ENCODE measurements at places on chromosomes 6 and 20.

DNA sequence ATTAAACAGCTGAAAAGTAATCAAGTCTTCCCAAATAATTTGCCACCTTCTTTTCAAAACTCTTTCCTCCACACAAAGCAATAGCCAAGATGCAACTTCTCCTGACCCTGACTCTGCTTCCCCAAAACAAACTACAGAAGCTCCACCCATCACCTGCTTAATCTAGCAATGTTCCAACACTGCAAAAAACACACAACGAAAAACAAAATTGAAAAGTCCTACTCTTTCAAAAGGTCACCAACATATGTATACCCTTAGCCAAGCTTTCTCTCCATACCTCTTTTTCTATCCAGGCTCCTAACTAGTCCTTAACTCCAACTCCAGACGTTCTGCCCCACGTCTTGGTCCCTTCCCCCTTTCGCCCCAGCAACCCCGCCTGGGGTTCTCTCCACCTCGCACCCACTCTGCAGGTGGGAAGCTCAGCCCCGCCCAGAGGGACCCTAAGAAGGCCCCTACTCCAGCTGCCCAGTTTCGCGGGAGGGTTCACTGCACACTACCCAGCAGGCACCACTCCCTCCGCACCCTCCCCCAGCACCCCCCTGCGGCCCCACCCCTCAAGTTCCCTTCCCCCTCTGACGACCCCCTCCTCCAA, 717 bp downstream of the CSNK2A1 start:
- peak; percentile 36 for DNase-seq

GRCh38 chr6:33828764-33829731, 25.2 kb upstream of the MLN start:
- no peak for DNase-seq

DNA sequence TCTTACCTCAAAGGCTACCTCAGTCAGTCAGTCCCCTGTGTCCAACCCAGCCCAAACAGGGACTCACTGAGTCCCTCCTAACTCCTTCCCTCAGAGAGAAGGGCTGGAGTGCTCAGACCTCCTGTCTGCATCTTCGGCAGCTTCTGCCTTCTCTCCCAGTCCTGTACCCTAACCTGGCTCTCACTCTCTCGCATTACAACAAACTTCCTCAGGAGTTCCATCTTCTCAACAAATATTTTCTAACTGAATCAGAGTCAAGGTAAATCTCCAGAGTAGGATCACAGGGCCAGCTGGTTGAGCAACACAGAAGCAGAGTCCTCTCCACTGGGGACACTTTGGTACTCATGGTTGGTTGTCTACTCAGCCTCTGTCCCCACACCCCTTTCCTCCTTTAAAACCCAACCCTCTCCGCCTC, 92.3 kb downstream of the MRPL14 start:
- no peak for DNase-seq

DNA sequence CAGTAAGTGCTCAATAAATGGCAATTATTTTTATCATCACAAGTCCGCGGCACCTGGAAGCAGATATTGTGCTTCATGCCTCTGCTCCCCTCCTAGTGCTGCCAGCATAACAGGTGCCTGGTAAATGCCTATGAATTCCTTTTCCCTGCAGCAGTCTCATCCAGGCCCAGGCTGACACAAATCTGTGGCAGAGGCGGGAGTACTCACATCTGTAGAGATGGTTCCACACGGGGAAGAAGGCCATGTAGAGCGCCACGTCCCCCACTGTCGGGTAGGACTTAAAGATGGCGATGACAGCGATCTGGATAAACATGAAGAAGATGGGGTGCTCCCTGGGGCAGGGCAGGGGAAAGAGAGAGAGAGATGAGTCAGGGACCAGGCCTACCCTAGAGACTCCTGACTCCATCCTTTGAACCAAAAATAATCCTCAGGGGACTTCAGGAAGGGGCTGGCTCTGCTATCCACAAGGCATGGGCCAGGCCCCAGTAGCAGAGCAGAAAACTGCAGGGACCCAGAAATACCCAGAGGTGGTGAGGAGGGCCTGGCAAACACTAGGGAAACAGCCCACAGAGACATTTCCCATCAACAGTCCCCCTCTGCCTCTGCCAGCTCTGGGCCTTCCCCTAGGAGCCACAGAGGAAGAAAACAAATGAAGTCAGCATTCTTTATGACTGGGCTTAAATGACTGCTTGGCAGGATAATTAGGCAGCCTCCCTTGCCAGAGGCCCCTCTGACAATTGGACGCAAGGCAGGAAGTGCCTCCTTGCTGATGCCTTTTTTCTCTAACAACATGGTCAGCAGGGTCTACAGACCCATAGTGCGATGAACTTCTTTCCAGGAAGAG, 23.0 kb downstream of the MAP1LC3A start:
- DNase-seq: no peak

- no peak for DNase-seq
Observed at GRCh38 chr6:11485271-11485670, 52.3 kb upstream of the TMEM170B start.

- no peak for DNase-seq
Observed at GRCh38 chr6:159988983-159989454, 20.1 kb downstream of the IGF2R start.

- no peak for DNase-seq
Observed at GRCh38 chr6:149334682-149335160, 17.2 kb downstream of the TAB2 start.

GRCh38 chr6:3239110-3239830, 11.8 kb upstream of the TUBB2B start:
- no peak for DNase-seq

DNA sequence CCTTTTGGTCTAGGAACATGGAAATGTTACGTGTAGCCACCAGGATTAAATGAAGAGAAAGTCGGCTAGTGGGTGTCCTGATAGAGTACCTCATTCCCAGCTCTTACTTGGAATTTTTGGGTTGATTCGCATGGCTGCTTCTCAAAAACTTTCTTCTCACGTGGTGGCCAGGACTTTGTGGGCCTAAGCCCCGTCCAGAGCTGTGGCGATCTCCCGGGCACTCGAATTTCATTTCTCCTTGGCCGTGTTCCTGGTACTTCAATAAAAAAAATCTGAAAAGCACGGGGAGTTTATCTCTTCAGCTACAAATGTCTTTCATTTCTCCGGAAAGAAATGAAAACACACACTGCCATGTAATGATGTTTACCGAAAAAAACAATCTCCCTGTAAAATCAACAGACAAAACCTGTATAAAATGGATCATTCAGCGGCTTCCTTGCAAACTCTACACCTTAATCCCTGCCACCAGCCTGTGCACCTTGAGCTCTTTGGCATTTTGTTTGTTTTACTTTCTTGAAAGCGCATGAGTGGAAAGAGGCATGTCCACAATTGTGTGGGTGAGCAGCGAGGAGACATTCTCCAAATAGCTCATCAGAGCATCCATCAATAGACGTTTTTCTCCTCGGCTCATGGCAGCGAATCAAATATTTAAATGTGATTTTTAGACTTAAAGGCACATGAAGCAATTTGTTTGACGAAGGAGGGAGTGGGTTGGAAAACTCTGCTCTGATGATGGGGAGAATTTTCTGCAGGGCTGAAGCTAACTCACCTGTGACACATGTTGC, 173.1 kb downstream of the TFAP2C start:
- DNase-seq: no peak

- peak; percentile 85 for DNase-seq
Observed at GRCh38 chr6:34888874-34889555, at the start of gene ANKS1A. Gene ANKS1A (plus strand): TSS chr6:34889255. CDS start chr6:34889403, 148 bp downstream.

DNA sequence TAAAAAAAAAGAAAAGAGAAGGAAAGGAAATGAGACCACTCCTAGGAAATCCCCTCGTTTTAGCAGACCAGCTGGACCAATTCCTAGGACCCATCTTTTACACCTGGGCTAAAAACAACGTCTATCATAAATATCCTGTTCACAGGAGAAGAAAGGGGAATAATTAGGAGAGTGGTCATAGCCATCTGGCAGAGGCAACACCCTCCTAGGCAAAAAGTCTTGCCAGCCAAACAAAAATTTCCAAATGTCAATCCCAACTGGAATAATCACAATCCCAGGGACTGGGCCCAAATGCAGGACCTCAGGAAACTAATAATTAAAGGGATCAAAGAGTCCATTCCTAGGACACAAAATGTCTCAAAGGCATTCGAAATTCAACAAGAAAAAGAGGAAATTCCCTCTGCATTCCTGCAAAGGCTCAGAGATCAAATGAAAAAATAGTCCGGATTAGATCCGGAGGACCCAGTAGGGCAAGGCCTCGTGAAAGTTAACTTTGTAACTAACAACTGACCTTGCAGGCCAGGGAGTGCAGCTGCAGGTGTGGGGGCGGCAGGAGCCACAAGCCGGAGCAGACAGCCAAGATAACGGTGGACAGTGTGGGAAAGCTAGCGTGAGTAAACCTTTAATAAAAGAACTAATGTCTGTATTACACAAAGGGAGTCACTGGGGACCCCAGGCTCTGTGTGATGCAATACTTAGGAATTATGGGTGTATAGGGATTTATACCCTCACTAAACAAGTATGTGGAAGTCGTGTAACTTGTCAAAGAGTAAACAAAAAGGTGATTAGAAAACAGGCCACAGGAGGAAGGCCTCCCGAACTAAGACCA, 11.7 kb downstream of the LCA5 start:
- no peak for DNase-seq

DNA sequence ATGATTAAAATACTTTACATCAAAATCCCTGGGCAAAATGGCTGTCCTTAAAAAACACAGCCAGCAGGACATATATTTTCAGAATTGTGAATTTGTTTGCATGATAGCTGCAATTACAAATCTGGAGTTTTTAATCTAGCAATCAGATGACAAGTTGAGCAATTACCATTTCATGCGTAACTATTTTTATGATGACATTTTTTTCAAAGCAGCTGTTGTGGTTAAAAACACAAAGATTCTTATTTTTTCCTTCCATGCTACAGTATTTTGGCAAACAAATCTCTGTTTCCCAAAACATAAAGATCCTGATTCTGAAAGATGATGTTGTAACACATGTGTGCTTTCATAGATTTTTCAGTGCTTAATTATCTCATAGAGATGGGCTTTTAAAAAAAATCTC, 90.2 kb downstream of the PHACTR1 start:
- DNase-seq: no peak

- no peak for DNase-seq
Observed at GRCh38 chr6:72321788-72322187, 300.1 kb upstream of the KCNQ5 start.

DNA sequence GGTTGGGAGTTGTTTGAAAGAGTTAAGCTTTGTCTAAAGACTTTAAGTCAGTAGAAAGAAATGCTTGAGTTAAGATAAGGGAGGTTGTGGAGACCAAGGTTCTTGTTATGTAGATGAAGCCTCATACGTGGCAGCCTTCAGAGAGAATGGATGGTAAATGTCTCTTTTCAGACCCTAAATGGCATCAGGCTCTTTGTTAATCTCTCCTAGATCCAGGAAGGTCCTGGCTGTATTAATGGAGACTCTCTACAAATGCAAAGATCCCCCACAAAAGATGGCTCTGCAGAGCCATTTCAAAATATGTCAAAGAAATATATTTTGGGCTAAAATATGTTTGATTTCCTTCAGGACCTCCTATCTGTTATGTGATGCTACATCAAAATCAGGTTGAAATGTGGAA, 161.6 kb downstream of the ADAT2 start:
- DNase-seq: no peak

DNA sequence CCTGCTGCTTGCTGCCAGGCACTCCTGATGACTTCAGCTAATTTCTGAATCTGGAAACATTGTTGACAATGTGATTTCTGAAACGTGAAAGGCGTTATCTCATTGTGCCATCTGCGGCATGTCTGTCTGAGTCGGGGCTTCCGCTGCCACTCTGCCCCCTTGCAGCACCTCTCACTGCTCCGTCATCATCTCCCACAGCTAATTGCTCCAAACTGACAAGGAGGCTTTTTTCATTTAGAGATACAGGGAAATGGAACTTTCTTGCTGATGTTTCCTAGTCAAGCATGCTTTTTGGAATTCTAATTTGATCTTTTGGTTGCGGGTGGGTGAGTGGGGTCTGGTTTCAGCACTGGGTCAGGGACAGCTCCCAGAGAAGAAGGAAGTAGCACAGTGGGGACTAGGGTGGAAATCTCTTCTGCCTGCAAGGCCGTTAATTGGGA, 233.5 kb downstream of the DHX35 start:
- DNase-seq: no peak

DNA sequence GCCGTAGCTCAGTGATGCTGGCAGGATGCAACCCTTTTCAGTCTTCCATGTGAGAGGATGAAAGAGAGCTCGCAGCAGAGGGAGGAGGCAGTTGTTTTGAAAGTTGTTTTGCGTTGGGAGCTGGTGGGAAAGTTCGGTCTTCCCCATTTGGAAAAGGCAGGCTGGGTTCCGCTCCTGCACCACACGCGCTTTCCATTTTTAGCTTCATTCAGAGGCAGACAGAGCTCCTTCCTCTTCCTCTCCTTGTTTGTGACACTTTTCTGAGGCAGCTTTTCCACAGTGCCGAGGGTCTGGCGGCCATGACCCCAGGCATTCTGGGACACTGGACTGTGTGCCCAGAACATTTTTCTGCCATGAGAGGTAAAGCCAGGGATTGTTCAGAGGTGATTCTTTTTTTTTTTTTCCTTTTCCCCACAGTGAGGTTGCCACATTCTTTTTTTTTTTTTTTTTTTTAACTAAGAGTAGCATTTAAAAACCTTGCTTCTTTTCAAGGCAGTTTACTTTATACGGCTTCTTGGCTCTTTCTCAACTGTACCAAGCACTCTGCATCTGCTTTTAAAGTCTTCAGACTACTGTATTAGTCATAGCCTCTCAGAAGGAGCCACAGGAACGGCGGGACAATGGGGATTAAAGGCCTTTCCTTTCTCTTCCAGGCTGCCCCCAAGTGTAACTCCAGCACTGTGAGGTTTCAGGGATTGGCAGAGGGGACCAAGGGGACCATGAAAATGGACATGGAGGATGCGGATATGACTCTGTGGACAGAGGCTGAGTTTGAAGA, 1.6 kb downstream of the PRDM1 start:
- DNase-seq: no peak

DNA sequence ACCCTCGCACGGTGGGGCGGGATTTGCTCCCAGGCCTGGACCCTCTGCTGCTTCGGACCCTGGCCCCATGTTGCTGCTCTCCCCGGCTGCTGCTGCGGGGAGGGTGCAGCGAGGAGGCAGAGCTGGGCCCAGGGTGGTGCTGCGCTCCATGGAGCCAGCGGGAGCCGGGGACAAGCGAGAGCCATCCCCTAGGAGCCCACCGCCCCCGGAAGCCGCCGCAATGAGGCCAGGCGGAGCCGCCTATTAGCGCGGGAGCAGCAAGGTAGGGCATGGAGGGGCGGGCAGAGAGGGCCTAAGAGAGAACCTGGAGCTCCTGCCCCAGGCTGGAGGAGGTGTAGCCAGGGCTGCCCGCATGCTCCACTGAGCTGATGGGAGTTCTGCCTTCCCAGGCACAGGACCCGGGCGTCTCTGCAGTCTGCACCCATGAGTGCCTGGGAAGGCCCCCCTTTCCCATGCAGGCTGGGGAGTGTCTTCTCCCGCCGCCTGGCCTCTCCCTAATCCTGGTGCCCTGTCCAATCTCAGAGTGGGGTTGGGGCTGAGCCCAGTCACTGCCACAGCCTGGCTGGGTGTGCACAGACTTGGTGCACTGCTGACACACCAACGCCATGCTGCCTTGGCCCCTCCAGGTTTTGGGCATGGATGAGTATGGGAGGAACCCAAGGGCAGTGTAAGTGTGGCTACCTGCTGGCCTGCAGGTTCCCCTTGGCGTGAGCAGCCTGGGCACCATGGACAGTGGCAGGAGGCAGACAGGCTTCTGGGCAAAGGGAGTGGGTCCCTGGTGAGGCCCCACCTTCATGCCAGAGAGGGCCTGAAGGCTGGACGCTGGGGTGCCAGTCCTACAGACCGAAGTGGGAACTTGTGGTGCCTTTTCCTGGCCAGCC, 360.6 kb upstream of the MAP3K7 start:
- no peak for DNase-seq

Measured in right hindlimb (tissue), 1 donor.